ENCODE measurements at places on chromosomes 4 and X.

DNA sequence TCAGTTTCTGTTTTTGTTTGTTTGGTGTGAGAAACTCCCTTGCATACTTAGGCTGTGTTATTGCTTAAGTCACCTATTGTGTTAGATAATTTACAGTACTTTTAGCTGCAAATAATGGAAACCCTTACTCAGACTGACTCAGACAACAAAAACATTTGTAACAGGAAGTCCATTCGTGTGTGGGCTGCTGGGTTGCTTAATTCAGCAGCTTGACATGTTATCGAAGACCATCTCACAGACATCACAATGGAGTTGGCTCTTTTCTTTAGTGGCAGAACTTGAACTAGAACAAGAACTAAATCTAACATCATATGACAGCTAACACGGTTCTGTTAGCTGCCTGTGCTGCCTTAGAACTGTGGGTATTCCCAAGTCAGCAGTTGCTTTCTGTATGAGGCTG is 9.9 kb upstream of the GABRE start:
- DNase-seq: no peak

- no peak for DNase-seq
Measured at GRCh38 chrX:68945603-68946228, 116.9 kb downstream of the EFNB1 start.

GRCh38 chr4:80781431-80781830 is 249.1 kb upstream of the BMP3 start:
- no peak for DNase-seq

DNA sequence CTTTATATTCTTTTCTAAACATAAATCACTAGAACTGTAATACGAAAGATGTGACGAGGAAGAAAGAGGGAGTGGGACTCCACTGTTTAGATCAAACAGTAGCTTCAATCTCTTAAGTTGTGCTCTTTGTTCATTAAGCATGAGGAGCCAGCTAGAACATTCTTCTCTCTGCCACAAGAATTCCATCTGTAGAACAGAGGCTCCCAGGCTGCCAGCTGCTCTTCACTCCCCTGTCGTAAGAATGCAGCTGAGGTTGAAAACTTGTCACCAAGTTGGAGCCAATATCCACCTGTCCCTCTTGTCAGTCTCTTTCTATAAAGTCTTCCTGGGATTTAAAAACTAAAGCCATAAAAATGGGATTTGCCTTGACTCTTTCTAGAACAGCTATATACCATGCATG is 65.0 kb upstream of the SEC24B start:
- DNase-seq: no peak

- DNase-seq: no peak
Measured at GRCh38 chr4:56040842-56041241, 92.1 kb downstream of the CEP135 start.

DNA sequence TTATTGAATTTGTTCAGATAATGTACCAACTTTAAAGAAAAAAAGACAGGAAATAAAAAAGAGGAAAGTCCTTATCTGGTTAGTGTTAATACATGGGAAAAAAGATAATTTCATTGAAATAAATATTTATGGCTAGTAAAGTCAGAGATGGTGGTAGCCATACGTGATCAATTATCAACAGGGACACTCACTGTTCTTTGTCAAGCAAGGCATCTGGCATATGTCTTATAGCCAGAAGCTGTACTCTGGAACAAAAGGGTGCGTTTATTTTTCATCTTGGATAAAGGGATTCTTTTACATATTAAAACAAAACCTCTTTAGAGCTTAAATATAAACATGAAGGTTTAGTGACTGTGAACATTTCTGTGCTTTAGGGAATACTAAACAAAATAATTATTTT is 26.7 kb downstream of the HDX start:
- DNase-seq: no peak
